IMR-90 (cell line): ENCODE measurements at places on chromosomes 3 and 15. TPM values are rescaled to one million over a fixed set of nuclear protein-coding genes. Genes with fewer than 3 reads are reported as not detected.

GRCh38 chr15:87874896-87875711 is 381.4 kb downstream of the NTRK3 start:
- DNase-seq, result peak; percentile 65

DNA sequence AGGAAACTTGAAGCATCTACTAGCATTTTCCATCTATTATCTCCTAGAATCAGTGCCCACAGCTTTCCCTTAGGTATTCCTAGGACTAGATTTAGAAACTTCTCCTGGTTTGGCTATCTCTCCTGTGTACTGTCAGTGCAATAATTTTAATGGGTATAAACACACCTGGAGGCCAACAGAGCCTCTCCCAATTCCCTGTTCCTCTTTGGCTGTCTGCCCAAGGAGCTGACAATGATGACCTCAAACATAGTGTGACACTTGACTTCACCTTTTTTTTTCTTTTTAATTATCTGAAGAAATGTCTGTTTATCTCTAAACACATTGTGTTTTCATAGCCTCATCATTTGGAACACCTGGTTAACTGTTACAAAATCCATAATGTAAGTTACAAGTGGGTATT is 754.5 kb upstream of the ALCAM start:
- DNase-seq, result no peak

DNA sequence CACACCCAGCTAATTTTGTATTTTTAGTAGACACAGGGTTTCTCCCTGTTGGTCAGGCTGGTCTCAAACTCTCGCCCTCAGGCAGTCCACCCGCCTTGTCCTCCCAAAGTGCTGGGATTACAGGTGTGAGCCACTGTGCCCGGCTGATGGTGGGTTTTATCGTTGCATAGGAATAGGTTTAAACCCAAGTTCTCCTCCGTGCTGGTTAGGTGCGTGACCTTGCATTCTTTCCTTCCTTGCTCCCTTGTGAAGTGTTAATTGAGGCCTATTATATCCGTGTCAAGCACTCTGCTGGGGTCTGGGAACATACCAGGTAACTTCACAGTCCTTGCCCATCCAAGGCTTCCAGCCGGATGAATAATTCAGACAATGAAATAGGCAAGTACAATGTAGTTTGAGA is 19.3 kb upstream of the ETV5 start:
- no peak for DNase-seq

DNA sequence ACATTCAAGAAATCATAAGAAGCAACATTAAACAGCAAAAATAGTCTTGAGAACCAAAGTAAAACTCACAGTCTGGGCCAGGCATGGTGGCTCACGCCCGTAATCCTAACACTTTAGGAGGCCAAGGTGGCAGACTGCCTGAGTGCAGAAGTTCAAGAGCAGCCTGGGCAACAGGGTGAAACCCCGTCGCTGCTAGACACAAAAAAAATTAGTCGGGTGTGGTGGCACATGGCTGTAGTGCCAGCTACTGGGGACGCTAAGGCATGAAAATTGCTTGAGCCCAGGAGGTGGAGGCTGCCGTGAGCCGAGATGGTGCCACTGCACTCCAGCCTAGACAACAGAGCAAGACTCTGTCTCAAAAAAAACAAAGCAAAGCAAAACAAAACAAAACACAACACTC is 117.7 kb upstream of the GOLGA6L6 start:
- DNase-seq, result no peak

DNA sequence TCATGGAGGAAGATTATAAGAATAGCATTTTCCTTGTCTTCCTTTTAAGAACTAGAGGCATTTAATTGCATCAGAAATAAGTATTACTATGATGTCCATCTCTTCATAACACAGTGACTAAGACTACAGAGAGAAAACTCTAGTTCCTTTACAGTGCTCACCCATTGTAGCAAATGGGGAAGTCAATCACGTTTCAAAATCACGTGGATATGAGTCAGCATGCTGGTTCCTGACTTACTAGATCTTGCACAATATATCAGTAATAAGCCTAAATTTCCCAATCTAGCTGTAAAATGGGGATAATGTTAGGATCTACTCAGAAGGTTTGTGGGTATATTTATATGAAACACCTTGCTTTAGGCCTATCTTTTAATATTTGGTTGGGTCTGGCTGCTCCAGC is 254.8 kb upstream of the EOMES start:
- peak; percentile 10 for DNase-seq

The C3orf70 gene
- 1.8 and 2.8 TPM in 2 replicates for total RNA-seq

The KNL1 gene
- 25.1 and 32.5 TPM in 2 replicates for total RNA-seq

The MAGEL2 gene
- under 0.01 and 0.18 TPM in 2 replicates for total RNA-seq

The PAK6 gene
- total RNA-seq, result not detected in 2 replicates
